CD4-positive, alpha-beta T cell (primary cell): ENCODE measurements at places on chromosomes 1 and 21. TPM values are rescaled to one million over a fixed set of nuclear protein-coding genes. Genes with fewer than 3 reads are reported as not detected.

DNA sequence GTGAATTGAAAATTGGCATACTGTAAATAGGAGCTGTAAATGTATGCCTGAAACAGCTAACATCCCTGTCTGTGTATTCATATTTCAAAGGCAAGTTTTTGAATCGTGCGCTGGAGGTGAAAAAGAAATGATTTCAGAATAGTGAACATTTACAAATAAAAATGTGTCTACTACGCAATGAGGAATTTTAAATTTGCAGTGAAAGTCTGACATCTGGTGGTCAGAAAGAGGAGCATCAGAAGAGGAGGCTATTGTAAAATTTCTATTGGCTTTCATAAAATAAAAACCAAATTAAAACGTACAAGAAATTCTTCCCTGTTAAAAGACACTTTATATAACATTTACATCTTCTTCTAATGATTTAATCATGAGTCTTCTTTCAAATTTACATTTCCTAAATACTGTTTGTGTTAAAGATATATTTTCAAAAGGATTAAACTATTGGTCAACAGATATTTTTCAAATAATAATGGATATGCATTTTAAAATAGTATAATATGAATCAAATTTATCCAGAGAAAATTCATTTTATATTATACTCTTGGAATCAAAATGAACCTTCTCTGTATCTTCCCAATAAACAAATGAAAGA lies 113.7 kb upstream of the RRP15 start:
- DNase-seq = no peak

DNA sequence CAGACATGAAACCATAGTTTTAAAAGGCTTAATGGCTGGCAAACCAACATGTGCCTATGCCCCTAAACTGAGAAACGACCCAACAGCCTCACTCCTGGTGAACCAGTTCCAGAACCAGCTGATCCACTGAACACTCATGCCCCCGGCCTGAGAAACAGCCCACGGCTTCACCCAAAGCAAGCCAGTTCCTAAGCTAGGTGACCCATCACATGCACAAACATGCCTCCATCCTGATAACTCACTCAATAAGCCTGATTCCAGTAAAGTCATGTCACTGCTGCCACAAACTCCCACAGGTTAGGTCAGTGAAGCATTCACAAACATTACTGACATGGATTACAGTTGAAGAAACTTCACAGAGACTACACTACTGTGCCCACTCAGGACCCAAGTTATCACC lies 161.6 kb downstream of the USH2A start:
- DNase-seq = no peak

- DNase-seq = no peak
Measured at GRCh38 chr1:40563266-40563665, 31.8 kb downstream of the ZNF684 start.

DNA sequence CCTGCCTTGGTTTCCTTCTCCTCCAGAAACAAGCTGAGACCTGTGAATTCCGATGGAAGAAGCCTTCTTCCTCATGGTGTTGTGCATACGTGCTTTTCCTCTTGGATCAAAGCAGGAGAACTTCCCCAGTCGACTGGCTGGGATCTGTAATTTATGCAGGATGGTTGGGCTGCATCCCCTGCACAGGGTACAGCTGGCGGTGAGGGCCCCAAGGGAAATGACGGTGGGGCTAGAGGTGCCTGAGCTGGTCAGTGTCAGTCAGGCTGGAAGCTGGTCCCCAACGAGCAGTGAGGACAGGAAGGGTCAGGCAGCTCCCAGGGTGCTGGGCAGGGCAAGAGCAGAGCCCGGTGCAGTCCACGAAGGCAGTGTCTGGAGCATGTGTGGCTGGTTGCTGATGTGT lies 106.7 kb downstream of the CNIH3 start:
- DNase-seq = no peak

GRCh38 chr1:46612937-46613660 lies 3.5 kb downstream of the MOB3C start:
- DNase-seq = no peak

DNA sequence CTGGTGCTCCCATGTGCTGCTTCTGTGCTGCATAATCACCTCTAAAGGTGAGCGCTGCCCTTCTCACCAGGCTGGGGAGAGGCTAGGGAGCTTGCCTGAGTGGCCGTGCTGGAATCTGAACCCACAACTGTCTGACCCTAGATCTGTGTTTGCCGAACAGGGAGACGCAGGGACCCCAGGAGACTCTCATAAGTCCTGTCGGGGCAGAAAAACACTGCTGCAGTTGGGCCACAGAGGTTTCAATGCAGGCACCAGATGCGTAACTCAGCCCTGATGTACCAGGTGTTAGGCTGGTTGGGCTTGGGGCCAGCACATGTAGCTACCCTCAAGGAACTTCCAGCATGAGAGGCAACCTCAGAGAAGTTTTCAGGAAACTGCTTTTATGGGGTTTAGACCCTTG lies 49.5 kb upstream of the DMRTB1 start:
- DNase-seq = no peak

DNA sequence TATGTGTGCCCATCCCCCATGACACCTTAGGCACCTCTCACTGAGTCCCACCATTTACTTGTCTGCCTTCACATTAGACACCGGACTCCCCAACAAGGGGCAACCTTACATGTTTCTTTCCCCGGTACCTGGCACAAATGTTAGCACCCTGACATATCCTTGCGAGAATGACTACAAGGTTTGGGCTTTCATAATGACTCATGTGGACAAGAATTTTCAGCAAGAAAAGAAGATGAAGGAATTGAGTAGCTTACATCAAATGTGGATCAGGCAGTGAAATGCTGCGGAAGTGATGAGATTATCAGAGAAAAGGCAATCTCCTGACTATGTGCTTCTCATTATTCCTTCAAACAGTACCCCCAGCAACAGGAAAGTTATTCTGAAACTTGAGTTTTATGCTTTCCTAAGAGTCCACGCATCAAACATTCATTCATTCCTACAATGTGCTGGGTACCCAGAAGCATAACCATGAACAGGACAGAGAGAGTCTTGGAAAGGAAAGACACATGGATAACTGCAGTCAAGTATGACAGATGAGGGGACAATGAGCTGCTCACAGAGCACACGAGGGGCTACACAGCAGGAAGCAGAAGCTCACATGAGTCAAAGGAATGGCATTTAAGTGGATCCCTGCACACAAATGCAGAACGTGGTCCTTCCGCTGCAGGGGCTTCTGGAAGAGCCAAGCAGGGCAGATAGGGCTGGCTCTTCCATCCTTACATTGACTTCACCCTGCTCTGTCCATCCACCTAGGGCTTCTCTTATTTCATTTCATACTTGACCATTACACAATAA lies 112.1 kb downstream of the PCNX2 start:
- DNase-seq = no peak

FCGR1A gene
- total RNA-seq = 0.17 TPM

GRCh38 chr1:39380036-39380435 lies 111.4 kb upstream of the BMP8A start:
- DNase-seq = no peak

PRMT2 gene
- total RNA-seq = 101 TPM

DNA sequence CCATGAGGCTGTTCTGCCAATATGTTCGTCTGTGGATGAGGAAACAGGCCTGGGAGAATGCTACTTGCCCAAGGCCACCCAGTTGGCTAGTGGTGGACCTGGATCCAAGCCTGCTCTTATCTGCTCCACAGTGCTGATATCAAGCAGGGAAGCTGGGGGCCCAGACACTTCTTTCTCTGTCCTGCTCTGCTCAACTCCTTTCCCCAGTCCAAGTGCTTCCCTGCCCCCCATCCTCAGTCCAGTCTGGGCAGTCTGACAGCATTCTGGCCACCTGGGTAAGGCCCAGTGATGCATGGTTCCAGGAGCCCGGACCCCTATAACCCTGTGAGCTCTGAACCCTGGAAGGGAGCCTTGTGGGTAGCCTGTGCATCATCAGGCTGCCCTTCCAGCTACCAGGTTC lies 4.2 kb upstream of the PAQR7 start:
- no peak for DNase-seq

AMPD1 gene
- not detected for total RNA-seq

DNA sequence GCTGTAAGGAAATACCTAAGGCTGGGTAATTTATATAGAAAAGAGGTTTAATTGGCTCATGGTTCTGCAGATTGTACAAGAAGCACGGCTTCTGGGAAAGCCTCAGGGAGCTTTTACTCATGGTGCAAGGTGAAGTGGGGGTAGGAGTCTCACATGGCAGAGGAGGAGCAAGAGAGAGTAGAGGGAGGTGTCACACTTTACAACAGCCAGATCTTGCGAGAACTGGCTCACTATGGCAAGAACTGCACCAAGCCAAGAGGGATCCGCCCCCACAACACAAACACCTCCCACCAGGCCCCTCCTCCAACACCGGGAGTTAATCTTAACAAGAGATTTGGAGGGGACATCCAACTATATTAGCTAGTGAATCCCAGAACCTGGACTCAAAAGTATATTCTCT lies 135.4 kb upstream of the SOD1 start:
- no peak for DNase-seq

GRCh38 chr21:36699546-36700294 lies 805 bp downstream of the SIM2 start:
- no peak for DNase-seq

IFNGR2 gene
- 14.6 TPM for total RNA-seq

DNA sequence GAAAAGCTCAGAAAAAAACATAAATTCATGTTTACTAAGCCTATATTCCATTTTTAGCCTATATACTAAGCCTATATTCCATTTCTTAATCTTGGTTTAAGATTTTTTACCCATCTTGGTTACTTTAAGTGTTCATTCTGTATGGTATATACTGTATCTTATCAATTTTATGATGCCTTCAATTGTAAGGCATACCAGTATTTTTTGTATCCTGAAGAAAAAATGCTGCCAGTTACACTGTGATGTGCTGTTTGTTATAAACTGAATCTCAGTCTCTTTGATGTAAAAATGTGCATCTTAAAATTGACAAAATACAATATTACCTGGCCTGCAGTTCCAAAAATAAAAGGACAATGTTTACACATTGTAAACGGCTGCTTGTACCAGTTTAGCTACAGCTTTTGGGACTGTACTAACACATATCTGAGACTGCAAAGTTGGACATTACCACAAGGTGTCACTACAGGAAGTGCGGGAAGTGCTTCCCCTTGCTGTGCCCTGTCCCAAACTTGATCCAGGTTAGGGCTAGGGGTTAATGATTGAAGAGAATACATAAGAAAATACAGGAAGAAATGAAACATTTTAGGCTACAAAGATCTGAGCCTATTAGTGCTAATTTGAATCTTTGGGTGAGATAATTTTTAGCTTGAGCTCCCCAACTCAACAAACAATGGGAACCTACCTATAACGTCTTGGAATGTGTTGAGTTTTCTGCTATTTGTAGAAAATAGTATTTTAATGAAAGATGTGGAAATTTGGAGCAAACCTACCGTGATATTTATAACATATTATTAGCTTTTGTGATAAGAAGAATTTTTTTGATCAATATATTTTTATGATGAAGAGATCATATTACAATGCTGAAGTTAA lies 108.9 kb downstream of the LBR start:
- no peak for DNase-seq

GRCh38 chr1:246199086-246199645 lies 307.9 kb downstream of the SMYD3 start:
- DNase-seq = no peak

- DNase-seq = no peak
Measured at GRCh38 chr21:15788847-15789523, 59.2 kb downstream of the USP25 start.

AGMAT gene
- 3.8 TPM for total RNA-seq

DNA sequence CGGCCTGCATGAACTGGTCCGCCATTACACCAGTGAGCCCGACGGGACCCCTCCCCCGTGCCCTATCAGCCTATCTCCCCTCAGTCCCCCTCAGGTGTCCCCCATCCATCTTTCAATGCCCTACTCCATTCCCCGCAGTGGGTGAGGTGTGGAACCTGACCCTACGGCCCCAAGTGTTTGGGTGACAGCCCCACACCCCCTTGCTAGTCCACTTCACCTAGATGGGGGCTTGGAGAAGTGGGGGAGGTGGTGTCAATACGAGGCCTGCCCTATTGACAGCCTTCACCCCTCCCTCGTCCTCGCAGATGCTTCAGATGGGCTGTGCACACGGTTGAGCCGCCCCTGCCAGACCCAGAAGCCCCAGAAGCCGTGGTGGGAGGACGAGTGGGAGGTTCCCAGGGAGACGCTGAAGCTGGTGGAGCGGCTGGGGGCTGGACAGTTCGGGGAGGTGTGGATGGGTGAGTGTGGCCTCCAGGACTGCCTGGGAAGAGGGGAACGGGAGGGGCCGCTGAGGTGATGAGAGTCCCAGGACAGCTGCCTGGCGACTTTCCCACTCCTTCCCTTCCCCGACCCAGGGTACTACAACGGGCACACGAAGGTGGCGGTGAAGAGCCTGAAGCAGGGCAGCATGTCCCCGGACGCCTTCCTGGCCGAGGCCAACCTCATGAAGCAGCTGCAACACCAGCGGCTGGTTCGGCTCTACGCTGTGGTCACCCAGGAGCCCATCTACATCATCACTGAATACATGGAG lies 15.7 kb upstream of the HDAC1 start:
- no peak for DNase-seq

GRCh38 chr1:24235921-24236788 lies 49.1 kb upstream of the IFNLR1 start:
- no peak for DNase-seq

DNA sequence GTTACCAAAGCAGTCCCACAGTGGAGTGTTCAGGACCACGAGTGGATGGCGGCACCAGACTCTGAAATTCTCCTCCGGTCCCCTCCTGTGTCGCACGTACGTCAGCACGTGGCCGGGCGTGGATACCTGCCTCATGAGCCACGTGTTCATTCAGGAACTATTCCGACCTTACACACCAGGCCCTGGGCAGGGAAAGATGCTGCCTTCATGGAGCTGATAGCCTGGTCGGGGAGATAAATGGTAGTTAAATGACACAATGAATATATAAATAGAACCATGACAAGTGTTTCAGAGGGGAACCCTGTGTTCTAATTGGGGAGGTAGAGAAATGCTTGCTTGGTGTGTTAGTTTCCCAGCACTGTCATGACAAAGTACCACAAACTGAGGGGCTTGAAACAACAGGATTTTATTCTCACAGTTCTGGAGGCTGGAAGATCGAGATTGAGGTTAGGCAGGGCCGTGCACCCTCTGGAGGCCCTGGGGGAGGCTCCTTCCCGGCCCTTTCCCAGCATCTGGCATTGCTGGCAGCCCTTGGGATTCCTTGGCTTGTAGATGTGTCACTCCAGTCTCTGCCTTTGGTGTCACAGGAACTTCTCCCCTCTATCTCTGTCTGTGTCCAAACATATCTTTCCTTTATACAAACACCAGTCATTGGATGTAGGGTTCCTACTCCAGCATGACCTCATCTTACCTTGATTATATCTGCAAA lies 28.9 kb upstream of the GPR137B start:
- no peak for DNase-seq

MSH4 gene
- total RNA-seq = 0.31 TPM

GRCh38 chr1:12434174-12434573 lies 183.8 kb downstream of the DHRS3 start:
- no peak for DNase-seq

DNA sequence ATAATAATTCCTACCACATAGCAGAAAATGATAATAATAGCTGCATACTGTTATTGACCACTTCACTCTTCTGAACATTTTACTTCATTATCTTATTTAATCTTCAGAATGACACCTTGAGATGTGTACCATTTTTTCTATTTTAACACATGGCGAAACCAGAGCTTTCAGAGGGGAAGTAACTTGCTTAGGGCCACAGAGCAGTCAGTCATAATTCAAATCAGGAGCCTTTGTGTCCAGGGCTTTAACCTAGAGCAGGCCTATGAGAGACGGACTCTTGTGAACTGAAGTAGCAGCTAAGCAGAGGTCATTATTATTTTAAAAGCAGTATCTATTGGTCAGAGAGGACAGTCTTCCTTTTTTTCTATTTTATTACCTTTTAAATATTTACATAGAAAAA lies 114.0 kb downstream of the ROR1 start:
- DNase-seq = no peak
